Stimulated activated CD4-positive, alpha-beta T cell treated with anti-CD3 and anti-CD28 coated beads, TNF-alpha, amount 100 ng/mL, for 1 hour (primary cell): ENCODE measurements at places on chromosomes 11 and 22.

- no peak for DNase-seq
These were observed 24.1 kb upstream of the GAL start for GRCh38 chr11:68660066-68660810.

DNA sequence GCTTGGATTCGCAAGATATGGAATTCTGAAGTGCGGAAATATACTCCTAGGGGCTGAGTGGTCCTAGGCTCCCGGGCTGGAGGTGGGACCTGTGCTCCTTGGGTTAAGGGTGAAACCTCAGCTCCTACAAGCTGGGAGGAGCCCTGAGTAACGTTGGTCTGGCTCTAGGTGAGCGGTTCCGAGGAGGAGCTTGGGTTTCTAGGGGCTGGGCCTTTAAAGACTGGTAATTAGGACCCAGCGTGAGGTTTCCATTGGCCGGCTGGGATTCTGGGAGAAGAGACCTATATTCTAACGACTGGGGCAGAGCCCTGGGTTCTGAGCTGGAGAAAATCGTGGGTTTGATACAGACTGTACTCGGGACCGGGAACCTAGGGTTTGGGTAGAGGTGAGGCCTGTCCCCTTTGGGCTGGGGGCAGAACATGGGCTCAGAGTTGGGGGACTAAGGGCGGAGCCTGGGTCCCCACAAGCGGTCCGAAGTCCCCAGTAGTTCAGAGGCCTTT, 882 bp upstream of the MAP4K2 start:
- DNase-seq = no peak

DNA sequence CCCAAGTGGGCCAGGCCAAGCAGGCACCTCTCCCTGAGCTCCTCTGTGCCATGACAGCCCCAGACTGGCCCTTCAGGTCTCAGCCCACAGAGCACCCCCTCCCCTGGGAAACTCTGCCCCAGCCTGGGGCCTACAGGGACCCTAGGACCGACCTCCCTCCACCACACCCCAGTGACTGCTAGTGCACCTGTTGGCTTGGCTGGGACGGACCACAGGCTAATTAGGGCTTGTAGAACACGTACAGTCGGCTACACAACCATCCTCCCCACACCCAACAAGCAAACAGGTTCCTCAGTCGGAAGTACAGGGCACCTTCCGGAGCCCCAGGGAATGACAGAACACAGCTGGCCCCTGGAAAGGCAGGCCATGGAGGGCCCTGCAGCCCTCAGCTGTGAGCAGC, 4.3 kb downstream of the SBF1 start:
- no peak for DNase-seq

DNA sequence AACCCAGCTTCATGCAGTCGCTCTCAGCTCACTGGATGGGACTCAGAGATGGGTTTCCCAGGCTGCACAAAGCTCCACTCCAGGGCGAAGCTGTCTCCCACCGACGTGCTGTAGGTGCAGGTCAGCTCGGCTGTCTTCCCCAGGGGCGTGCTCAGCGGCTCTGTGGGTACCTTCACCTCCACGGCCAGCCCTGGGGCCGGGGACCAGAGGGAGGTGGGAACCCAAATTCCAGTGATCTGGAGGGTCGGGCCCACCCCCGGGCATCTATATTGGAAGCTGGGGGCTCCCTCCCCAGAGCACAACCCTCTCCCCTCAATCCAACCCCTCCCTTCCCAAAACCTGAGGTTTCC, 689 bp downstream of the VSIG2 start:
- no peak for DNase-seq

DNA sequence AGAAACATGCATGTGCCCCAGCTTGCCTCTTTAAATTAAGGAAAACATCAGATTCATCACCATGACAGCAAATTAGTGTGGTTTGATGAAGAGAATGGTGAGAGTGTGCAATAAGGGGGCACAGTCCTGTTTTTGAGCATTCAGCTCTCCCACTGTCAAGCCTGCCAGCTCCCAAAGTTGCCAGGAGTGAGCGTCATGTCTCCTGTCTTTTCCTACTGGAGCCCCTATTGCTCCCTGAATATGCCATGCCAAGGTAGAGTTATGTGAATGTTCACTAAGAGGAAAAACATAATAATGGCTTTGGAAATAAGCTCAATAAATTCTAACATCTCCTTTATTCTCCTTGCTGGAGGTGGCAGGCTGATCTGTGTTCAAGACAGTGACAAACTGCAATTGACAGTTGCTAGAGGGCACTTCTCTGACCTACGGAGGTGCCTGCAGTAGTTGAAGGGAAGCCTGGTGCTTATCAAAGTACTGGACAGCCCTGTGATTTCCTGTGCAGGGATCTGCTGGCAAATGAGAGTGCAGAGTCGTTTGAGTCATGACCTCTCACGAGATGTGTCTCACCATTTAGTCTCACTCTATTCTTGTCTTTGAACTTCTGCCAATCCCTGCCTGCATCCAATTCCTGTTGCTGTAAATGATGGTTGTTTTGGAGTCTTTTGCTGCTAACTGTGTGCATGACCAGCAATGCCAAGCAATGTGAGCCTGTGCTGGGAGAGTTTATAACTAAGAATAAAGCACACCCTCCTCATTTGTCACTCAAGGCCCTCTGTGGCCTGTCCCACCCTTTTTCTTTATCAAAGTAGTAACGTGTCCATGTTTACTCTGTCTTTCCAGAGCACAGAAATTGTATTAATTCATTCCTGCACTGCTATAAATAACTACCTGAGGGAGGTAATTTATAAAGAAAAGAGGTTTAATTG, 34.8 kb downstream of the MRGPRX2 start:
- DNase-seq = no peak

GRCh38 chr11:17646451-17647145, 72.8 kb upstream of the MYOD1 start:
- DNase-seq = no peak

DNA sequence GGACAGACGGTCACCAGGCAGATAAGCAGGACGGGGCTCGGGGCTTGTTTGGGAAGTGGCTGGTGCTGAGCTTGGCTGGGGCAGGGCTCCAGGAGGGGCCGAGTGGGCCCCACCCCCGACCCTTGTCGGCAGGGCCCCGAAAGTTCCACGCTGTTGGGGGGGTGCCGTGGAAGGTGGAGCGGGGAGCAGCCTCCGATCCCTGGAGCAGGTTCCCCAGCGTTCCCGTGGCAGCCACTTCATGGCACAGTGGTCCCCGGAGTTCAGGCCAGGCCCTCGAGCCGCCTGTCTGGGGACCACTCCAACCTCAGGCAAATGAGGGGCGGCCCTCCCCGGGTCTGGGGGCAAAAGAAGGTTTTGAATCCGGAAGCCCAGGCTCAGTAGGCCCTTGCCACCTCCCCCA, 46.7 kb upstream of the PPARA start:
- no peak for DNase-seq

- DNase-seq = no peak
These were observed 49.1 kb upstream of the A4GALT start for GRCh38 chr22:42769574-42770447.

DNA sequence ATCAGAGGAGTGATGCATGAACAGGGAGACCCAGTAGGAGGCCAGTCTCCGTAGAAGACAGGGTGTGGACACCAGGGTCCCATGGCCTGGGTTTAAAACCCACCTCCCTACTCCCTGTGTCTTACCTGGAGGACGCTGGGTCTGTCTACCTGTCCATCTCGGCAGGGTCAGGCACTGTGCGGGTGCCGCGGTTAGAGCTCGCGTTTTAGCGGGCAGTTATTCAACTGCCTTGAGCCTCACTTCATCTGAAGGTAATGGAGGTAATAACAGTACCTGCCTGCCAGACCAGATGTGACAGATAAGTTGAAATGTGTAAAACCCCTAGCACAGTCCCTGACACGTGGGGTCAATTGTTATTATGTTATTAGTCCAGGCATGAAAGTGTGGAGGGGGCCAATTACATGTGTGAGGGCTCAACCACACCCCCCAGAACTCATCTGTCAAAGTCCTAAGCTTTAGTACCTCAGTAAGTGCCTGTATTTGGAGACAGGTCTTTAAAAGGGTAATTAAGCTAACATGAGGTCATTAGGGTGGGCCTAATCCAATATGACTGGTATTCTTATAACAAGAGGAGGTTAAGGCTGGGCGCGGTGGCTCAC, 8.1 kb upstream of the UPK3A start:
- no peak for DNase-seq

DNA sequence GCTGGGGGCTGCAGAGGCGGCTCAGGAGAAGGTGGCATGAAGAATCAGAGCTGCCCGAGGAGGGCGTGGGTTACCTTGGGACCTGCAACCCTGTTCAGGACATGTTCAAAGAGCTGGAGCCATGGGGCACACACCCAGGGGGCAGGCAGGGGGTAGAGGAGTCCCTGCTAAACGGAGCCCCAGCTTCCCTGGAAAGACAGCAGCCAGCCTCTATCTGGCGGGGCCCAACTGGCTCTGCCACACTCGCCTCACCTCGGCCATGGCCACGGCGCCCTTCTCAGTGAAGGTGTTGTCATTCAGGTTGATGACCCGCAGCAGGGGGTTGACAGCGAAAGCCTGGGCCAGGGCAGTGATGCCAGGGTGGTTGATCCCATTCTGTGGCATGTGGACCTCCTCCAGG, 17.0 kb upstream of the CHADL start:
- DNase-seq = no peak

- no peak for DNase-seq
These were observed 11.8 kb upstream of the PRODH start for GRCh38 chr22:18947905-18948304.

- no peak for DNase-seq
These were observed 10.8 kb downstream of the PMM1 start for GRCh38 chr22:41578818-41579217.

- no peak for DNase-seq
These were observed 41.6 kb upstream of the DMC1 start for GRCh38 chr22:38611559-38611958.

- DNase-seq = no peak
These were observed 64.5 kb downstream of the CCDC73 start for GRCh38 chr11:32729976-32730375.

GRCh38 chr22:20312396-20313191, 7.3 kb downstream of the DGCR6L start:
- DNase-seq = no peak

GRCh38 chr11:133978794-133979193, 22.0 kb upstream of the IGSF9B start:
- no peak for DNase-seq

- DNase-seq = no peak
These were observed 545.9 kb upstream of the ARHGAP42 start for GRCh38 chr11:100141201-100141600.

DNA sequence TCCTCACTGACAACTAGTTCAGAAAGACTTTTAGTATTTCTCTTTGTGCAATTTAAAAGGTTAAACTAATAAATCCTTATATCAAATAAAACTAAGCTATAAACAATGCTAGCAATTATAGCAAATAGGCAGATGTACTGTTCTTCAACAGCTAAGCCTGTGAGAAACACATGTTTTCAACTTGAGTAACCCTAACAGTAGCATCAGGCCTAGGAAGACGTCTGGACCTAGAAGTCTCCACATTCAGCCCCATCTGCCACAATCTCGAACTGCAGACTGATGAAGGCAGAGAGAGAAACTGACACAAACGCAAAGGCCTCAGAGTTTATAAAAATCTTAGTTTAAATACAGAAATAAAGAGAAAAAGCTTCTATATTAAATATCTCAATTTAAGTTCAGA, 2.5 kb downstream of the ST13 start:
- DNase-seq = no peak

DNA sequence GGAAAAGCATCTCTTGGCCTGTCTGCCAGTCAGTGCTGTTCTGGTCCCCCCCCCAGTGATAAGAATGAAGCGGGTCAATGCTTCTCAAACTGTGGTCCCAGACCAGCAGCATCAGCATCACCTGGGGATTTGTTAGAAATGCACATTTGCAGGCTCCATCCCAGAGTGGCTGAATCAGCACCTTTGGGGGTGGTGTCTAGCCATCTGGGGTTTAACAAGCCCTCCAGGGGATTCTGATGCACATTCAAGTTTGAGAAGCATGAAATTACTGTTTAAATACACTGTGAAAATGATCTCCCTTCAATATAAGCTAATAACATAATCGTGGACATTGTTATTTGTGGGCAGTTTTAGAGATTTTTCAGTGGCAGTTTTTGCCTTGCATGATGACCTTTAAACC, 133.5 kb downstream of the MYO18B start:
- no peak for DNase-seq

DNA sequence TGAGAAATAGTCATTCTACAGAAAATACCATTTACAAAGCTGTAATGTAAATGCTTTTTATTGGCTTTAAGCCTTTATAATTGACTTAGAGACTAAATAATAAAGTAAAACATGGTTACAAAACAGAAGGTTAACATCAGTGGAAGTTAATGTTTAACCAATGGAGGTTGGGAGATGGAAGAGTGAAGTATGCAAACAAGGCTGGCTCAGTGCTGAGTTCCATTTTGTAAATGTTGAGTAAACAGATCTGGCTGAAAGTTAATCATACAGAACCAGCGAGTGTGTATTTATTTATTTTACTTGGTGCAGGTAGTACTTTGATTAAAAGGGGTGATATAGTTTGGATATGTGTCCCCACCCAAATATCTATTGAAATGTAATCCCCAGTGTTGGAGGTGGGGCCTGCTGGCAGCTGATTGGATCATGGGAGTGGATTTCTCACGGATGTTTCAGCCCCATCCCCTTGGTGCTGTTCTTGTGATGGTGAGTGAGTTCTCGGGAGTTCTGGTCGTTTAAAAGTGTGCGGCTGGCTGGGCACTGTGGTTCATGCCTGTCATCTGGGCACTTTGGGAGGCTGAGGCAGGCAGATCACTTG, 827.4 kb downstream of the OPCML start:
- DNase-seq = no peak

DNA sequence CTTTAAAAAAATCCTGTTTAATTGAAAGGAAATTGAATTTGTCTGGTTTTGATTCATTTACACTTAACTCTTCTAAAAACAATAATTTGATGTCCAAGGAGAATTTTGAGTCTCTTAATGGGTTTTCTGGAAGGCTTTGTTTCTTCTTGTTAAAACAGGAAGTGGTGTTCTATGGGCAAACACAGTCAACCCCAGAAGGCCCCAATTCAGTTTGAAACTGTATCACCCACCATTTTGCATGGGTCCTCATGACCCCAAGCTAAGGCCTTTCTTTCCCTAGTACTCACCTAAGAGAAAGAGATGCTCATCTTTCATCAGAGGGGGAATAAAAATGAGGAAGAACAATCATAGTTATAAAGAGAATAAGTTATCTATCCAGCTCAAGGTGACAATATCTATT, 10.6 kb downstream of the FLI1 start:
- DNase-seq = no peak
